Kidney capillary endothelial cell (primary cell): ENCODE measurements at places on chromosomes 1 and 21.

GRCh38 chr1:44034423-44034822 is 3.2 kb upstream of the SLC6A9 start:
- DNase-seq: no peak

GRCh38 chr1:9654834-9655723 is 3.5 kb downstream of the PIK3CD start:
- no peak for DNase-seq

DNA sequence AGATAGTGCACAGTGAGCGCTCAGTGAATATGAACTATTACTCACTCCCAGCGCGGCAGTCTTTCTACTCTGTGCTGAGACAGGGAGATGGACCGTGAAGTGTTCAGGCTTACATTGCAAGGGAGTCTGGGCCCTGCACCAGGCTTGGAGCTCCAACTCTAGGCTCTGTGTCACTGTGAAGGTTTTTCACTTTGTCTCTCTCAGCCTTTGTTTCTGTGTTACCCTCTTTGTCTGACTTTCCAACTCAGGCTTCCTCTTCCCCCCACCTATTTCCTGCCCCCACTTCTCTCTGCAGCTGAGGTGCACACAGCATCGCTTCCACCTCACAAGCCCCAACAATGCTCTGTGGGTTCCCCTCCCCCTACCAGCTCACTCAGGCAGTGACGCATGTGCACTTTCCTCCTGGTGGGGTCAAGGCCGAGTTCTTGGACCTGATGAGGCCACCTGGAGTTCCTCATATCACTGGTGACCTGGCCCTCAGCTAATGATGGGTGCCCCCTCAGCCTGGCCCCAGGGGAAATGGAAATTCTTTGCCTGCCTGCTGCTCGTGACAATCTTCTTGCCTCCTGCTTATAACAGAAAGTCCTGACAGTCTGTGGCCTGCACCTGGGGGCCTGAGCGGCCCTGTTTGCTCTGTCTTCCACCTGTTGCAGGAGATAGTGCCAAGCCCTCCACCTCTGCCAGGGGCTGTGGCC is 1.1 kb upstream of the LCK start:
- DNase-seq: peak; percentile 94

GRCh38 chr1:162823771-162824525 is 33.4 kb downstream of the HSD17B7 start:
- peak; percentile 10 for DNase-seq

DNA sequence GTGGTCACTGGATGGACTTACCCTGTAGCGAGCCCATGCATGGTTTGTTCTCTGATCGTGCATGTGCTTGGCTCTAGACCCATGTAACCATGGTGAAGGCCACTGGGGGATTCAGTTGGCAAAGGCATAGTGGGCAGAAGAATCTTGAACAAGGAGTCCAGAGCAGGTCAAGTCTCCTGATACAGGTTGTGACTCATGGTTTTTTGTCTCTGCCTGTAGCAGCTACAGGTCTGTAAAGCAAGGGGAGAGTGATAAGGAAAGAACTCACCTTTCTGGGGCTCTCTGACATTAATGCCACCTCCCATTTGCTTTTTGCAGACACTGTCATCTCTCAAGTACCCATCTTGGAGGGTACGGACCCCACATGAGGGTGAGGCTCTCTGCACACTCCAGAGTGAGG is 153.4 kb upstream of the CAMK1G start:
- no peak for DNase-seq
